NCI-H2081 (cell line): ENCODE measurements at places on chromosomes 2 and 18.

- no peak for DNase-seq
These were observed 310.8 kb downstream of the PIEZO2 start for GRCh38 chr18:10838553-10838952.

DNA sequence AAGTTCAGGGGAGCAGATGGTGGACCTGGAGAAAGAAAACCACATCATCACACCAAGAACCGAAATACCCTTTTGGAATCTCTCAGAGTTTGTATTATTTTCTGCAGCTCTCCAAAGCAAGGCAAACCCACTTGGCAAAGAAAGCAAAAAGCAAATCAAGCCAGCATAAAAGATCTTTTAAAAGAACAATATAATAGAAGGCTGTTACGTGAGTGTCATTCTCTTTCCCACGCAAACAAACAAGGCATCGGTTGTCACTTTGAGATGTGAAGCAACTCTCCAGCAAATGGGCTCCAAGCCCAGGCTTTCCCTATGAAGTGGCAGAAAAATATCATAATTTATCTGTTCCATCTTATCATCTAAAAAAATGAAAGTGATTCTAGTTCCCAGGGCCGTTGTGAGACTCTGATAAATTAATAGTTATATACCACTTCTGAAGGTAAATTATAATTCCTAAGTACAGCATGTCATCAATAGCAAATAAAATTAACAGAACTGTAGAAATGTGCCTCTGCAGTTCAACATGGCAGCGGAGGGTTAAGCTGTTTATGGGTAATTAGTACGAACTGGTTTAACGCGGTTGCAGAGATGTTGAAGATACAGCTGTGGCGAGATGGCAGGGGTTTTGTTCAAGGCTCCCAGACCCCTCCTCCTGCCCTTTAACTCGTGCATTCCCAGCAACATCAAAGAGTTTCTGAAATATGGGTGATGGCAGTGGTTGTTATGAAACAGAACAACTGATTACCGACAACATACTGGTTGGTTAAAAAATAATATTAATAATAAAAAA, 89.2 kb downstream of the EPHA4 start:
- DNase-seq = no peak

DNA sequence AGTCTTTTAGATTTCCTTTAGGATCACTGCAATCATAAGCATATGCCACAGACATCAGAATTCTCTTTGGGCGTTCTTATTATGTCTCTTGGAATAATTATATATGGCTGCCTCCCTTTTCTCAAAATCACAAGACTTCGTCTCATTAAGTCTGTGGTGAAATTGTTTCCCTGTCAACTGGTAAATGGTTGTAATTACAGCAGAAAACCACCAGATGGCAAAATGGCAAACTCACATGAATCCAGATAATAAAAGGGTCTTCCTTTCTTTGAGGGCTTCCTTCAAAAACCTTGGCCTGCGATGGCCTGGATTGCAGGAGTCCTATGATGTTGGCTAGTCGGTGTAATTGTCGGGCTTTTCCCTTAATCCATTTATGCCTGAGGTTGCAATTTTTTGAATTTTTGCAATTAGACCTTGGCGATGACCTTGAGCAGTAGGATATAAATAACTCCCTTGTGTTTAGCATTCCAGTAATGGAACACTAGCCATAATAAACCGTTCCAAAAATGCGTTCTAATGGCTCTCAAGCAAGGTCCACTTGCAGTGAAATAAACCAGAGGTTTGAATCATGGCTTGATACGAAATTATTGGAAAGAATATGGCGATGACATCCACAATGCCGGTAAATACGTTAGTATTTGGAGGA, 656.4 kb downstream of the MBD2 start:
- DNase-seq = no peak

- DNase-seq = no peak
These were observed 57.9 kb downstream of the COL4A3 start for GRCh38 chr2:227222292-227222691.
